CD4-positive, CD25-positive, alpha-beta regulatory T cell (primary cell): ENCODE measurements at places on chromosomes 13 and 19. TPM values are rescaled to one million over a fixed set of nuclear protein-coding genes. Genes with fewer than 3 reads are reported as not detected.

The ZNF493 gene
- total RNA-seq = 25.3 TPM

The STOML3 gene
- not detected for total RNA-seq

The ZNF20 gene
- total RNA-seq = 2.4 TPM

The URAD gene
- total RNA-seq = not detected

The ZNF665 gene
- 1.9 TPM for total RNA-seq

The LILRB4 gene
- total RNA-seq = not detected

DNA sequence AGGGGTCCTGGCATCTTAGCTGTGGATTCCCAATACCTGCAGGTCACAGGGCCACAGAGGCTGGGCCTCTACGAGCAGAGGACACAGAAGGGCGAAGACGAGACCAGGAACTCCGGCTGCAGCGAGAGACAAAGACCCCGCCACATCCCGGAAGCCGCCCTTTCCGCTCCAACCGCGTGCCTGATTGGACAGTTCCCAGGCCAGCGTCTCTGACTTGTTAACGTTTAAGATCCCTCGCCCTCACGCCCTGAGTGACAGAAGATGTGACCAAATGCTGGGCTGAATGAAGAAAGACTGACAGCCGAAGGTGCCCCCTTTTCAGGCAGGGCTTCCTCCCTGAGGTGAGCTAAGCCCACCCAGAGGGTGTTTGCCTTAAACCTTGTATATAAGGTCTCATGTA is at the start of gene ZNF98:
Gene ZNF98 (minus strand): TSS at position 136 of the 400 bp plus-strand sequence. CDS start 122 bp downstream, at position 14.
- no peak within 1 kb of the TSS for H3K27ac ChIP-seq
- no peak for DNase-seq
- H3K4me1 ChIP-seq = no peaks in the 10 kb centered on the region
- no peaks in the 10 kb centered on the region for H3K27me3 ChIP-seq
- H3K36me3 ChIP-seq = no peaks in the 10 kb centered on the region
- H3K4me3 ChIP-seq = no peak within 1 kb of the TSS

GRCh38 chr13:43676320-43676719 is 110.5 kb downstream of the ENOX1 start:
- no peak overlapping the region for H3K4me3 ChIP-seq
- H3K36me3 ChIP-seq = no peaks in the 10 kb centered on the region
- no peak overlapping the region for H3K27ac ChIP-seq
- H3K4me1 ChIP-seq = no peaks in the 10 kb centered on the region
- no peaks in the 10 kb centered on the region for H3K27me3 ChIP-seq

- no peaks in the 10 kb centered on the region for H3K27me3 ChIP-seq
- H3K4me1 ChIP-seq = no peaks in the 10 kb centered on the region
- H3K4me3 ChIP-seq = no peak overlapping the region
- peaks cover 32% of the 10 kb centered on the region for H3K36me3 ChIP-seq
These were observed 27.2 kb downstream of the DOT1L start for GRCh38 chr19:2190848-2191455.

GRCh38 chr19:43847246-43847645 is 20.1 kb downstream of the ZNF283 start:
- no peaks in the 10 kb centered on the region for H3K4me1 ChIP-seq
- no peak overlapping the region for H3K4me3 ChIP-seq
- no peaks in the 10 kb centered on the region for H3K27me3 ChIP-seq
- DNase-seq = no peak

- peaks cover 80% of the 10 kb centered on the region for H3K4me1 ChIP-seq
- H3K27me3 ChIP-seq = no peaks in the 10 kb centered on the region
- no peak overlapping the region for H3K4me3 ChIP-seq
- no peak for DNase-seq
These were observed 40.2 kb downstream of the STK24 start for GRCh38 chr13:98536729-98537128.

DNA sequence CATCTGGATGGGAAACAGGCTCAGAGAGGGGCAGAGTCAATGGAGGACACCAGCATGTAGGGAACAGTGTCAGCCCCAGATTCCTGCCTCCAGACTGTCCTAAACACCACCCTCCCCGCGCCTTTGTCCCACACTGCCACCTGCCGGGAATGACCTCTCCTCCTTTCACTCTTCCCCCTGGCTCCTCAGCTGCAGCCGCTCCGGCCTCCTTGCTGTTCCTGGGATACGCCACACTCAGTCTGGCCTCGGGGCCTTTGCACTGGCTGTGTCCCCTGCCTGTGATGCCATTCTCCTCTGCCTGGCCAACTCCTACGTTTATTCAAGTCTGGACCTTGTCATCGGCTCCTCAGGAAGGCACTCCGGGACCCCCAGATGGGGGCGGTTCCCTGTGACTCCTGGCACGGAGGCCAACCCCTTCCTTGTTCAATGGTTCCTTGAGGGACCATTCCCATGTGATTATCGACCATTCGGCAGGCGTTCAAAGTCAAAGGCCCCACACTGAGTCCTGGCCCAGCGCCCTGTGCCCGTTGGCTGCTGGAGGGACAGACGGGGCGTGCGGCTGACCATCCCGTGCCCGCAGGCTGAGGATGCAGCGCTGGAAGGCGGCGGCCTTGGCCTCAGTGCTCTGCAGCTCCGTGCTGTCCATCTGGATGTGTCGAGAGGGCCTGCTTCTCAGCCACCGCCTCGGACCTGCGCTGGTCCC is 15.8 kb downstream of the FUT6 start:
- H3K36me3 ChIP-seq = no peaks in the 10 kb centered on the region
- H3K4me3 ChIP-seq = no peak overlapping the region
- no peak overlapping the region for H3K27ac ChIP-seq
- no peak for DNase-seq
- H3K4me1 ChIP-seq = peaks cover 7% of the 10 kb centered on the region

GRCh38 chr19:35155441-35155840 is 906 bp downstream of the FXYD5 start:
- peak; percentile 49 for DNase-seq
- H3K27ac ChIP-seq = peak overlapping the region; percentile 83
- H3K27me3 ChIP-seq = no peaks in the 10 kb centered on the region
- peaks cover 39% of the 10 kb centered on the region for H3K36me3 ChIP-seq

DNA sequence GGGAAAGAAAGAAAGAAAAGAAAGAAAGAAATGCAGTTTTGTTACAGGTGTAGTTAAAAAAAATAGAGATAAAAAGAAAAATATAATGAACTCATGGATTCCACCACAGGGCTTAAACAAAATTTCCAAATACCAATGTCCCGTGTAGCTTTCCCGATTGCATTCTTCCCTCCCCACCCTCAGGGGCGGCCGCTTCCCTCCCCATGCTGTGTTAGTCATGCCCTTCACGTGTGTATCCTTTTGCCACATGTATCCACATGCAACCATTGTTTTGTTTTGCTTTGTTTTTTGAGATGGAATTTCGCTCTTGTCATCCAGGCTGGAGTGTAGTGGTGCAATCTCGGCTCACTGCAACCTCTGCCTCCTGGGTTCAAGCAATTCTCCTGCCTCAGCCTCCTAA is 3.6 kb upstream of the KMT5C start:
- H3K27me3 ChIP-seq = no peaks in the 10 kb centered on the region
- no peak for DNase-seq
- peaks cover 23% of the 10 kb centered on the region for H3K4me1 ChIP-seq
- H3K4me3 ChIP-seq = no peak overlapping the region
- H3K27ac ChIP-seq = no peak overlapping the region

DNA sequence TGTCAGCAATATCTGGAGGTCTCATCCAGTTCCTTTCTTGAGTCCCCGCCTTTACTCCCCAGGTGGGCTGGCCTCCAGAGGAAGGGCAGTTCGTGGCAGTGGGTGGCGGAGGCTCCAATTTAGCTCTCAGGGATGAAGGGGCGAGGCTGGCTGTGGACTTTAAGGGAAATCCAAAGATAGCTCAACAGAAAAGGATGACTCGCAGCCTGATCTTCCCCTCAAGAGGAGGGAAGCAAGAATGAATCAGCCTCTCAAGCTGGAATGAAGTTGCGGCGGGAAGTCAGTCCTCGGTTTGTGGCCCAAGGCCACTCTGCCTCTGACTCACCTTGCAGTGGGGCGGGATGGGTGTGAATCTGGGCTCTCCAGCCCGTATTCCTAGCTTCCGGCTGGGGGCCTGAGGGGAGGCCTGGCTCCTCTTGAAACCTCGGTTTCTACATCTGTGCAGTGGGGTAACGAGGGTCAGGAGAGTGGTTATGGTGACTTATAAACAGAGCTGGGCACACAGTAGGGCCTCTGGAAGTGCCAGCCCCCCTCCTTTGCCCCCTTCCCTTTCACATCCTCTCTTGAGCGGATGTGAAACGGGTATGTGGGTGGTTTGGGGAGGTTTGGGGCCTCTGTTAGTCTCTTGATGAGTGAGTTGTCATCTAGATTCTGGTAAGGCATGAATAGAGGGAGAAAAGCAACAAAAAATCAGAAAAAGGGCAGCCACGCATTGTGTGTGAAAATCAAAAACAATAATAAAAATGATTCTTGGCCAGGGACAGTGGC is 10.5 kb upstream of the SMG9 start:
- H3K27ac ChIP-seq = peak overlapping the region; percentile 75
- no peaks in the 10 kb centered on the region for H3K27me3 ChIP-seq
- H3K4me3 ChIP-seq = peak overlapping the region; percentile 51
- DNase-seq = peak; percentile 90

- peak overlapping the region; percentile 89 for H3K4me3 ChIP-seq
- peaks cover 42% of the 10 kb centered on the region for H3K4me1 ChIP-seq
- no peaks in the 10 kb centered on the region for H3K27me3 ChIP-seq
- DNase-seq = peak; percentile 28
These were observed 608 bp downstream of the MYADM start for GRCh38 chr19:53868091-53868891.

- DNase-seq = no peak
- H3K27me3 ChIP-seq = no peaks in the 10 kb centered on the region
- no peaks in the 10 kb centered on the region for H3K36me3 ChIP-seq
- no peak overlapping the region for H3K27ac ChIP-seq
These were observed 31.4 kb downstream of the ZDHHC20 start for GRCh38 chr13:21427741-21428140.

DNA sequence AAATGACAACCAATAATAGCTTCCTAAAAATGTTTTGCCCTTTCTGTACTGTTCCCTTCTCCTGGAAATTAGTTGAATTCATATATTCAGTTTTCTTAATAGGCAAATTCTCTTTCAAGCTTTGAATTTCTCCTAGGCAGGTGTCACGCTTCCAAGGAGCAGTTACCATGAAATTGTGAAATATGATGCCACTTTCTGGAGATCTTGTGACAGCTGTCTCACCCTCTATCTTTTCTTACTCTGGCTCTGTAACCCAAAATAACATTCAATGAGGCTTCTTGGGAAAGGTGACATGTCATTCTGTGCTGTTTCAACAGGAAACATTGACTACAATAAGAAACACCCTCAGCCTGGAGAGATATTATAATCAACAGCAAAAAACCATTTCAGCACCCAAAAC is 80.3 kb upstream of the MRI1 start:
- no peaks in the 10 kb centered on the region for H3K27me3 ChIP-seq
- H3K27ac ChIP-seq = no peak overlapping the region
- no peak overlapping the region for H3K4me3 ChIP-seq
- no peaks in the 10 kb centered on the region for H3K4me1 ChIP-seq
- no peak for DNase-seq
- no peaks in the 10 kb centered on the region for H3K36me3 ChIP-seq

DNA sequence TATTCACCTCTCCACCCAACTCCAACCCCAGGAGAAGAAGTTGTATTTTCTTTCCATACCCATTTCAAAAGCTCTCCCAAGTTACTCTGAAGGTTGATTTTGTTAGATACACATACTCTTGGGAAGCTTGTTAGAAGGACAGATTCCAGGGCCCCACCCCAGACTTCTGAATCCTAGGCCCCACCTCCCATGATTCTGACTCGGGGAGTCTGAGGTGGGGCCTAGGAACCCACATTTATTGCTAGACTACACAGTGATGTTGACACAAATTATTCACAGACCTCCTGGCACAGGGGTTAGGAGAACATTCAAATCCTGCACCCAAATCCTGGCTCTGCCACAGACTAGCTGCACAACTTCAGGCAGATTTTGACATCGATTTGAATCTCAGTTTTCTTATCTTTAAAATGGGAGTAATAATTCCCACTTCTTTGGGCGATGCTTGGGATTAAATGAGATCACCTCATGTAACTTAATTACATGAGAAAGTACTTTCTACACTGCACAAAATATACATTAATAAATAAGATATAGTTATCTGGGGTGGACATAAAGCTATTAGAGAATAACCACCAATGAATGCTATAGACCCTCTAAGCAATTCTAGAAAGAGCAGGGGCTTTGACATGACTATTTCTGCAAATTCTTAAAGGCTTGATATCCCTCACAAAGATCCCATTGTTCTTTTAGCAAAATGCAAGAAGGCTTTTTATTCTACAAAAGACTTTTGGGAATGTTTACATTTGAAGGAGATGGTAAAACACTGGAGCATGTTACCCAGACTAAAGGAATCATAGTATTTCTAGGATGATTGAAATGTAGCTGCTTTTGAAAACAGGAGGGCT is 18.0 kb downstream of the MBNL2 start:
- no peak for DNase-seq
- H3K36me3 ChIP-seq = no peaks in the 10 kb centered on the region
- no peak overlapping the region for H3K4me3 ChIP-seq
- no peak overlapping the region for H3K27ac ChIP-seq
- H3K27me3 ChIP-seq = no peaks in the 10 kb centered on the region
- H3K4me1 ChIP-seq = peaks cover 8% of the 10 kb centered on the region

DNA sequence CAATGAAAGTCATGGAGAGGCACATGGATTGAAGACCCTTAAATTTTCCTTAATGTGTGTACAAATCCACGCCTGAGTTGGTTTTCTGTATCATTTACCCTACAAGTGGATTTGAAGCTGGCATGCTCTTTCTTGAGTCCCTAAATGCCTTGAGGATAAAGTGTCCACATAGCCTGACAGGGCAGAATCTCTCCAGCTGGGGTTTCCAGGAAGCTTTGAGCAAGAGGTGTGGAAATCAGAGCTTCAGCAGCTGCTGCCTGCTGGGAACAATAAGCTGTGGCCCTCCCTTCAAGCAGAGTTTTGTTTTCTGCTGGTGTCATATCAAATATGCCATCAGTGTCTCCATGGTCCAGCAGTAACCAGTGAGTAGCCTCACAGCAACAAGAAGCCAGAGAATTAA is 120.3 kb upstream of the SERTM1 start:
- no peaks in the 10 kb centered on the region for H3K4me1 ChIP-seq
- H3K36me3 ChIP-seq = no peaks in the 10 kb centered on the region
- H3K4me3 ChIP-seq = no peak overlapping the region
- H3K27me3 ChIP-seq = no peaks in the 10 kb centered on the region
